ENCODE measurements at places on chromosomes 3 and 15.

- no peak for DNase-seq
Measured at GRCh38 chr15:39269352-39269751, 311.5 kb upstream of the THBS1 start.

DNA sequence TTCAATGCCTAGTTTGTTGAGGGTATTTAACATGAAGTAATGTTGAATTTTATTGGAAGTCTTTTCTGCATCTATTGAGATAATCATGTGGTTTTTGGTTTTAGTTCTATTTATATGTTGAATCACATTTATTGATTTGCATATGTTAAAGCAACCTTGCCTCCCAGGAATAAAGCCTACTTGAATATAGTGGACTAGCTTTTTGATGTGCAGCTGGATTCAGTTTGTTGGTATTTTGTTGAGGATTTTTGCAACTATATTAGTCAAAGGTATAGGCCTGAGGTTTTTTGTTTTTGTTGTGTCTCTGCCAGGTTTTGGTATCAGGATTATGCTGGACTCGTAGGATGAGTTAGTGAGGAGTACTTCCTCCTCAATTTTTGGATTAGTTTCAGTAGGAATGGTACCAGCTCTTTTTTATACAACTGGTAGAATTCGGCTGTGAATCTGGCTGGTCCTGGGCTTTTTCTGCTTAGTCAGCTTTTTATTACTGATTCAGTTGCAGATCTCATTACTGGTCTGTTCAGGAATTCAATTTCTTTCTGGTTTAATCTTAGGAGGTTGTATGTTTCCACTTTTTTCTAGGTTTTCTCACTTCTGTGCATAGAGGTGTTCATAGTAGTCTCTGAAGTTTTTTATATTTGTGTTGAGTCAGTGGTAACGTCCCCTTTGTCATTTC, 209.8 kb upstream of the RBMS3 start:
- DNase-seq: no peak

- DNase-seq: no peak
Measured at GRCh38 chr15:41820791-41821423, 7.0 kb upstream of the JMJD7 start.

DNA sequence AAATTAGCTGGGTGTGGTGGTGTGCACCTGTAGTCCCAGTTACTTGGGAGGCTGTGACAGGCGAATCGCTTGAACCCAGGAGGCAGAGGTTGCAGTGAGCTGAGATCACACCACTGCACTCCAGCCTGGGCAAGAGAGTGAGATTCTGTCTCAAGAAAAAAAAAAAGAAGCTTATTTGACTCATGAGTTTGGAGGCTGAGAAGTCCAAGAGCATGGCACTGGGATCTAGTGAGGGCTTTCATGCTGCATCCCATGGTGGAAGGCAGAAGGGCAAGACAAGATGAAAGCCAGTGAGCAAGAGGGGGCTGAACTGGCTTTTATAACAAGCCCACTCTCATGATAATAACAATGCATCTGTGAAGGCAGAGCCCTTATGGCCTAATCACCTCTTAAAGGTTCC, 33.4 kb downstream of the SEC62 start:
- no peak for DNase-seq

- DNase-seq: no peak
Measured at GRCh38 chr3:130692455-130692854, 54.2 kb downstream of the PIK3R4 start.

DNA sequence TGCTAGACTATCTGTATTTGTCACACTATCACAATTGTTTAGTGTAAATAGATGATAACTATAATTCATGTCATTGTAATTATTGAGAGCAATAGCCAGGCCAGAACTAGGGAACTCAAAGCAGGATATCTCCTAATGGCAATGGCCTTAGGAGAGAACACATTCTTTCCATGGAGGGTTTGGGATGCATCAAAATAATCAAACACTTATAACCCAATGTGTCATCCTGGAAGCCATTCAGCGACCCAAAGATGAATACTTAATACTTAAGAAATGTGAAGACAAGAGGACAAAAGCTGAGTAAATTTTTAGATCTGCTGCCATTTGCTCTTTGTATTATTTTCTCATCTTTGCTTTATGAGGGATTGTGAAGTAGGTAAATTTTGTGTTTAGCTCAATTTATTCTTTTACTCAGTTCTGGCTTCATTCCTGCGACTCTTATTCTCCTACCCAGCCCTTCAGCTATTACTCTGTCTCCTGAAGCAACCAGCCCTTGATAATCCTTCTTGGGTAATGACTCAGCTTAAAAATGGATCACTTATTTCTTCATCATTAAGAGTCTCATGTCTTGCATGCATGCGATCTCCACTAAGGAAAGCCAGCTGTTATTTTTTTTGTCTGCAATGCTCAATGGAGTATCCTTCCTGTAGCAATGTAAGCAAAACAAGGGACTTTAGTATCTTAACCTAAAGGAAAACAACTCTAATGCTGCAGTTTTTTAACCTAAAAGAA, 2.0 kb downstream of the OR4F15 start:
- no peak for DNase-seq

DNA sequence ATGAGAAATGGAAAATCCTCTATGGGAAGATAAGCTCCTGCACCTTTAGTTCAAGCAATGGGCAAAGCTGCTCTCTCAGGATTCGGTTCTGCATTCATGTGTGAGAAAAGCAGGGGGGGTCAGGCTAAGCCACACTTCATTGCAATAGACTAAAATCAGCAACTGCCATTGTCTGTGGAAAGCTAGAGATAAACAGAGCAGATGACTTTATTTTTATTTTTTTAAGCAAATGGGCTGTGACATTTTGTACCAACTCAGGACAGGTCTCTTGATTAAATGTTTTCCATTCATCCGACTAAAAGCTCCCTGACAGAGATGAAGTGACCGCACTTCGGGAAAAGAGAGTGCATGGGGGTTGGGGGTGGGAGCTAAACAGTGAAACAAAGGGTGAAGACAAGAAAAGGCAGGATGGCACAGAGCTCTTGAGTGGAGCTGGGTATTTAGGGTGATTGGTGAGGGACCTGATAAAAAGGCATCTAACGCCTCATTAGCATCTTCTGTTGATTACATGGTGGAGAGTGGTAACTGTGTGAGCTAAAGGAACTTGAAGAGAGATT, 987.4 kb downstream of the TUSC7 start:
- no peak for DNase-seq

DNA sequence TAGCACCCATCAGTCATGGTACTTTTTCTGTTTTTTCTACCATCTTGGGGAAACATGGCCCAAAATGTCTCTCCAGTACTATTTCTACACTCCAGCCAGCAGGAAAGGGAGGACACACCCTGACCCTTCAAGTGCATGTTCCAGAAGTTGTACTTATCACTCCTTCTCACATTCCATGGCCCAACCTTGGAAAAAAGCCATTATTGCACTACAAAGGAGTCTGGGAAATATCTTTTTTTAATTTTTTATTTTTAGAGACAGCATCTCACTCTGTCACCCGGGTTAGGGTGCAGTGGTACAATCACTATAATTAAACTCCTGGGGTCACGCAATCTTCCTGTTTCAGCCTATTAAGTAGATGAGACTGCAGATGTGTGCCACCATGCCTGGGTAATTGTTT, 100.0 kb upstream of the PPP2R3A start:
- DNase-seq: no peak

DNA sequence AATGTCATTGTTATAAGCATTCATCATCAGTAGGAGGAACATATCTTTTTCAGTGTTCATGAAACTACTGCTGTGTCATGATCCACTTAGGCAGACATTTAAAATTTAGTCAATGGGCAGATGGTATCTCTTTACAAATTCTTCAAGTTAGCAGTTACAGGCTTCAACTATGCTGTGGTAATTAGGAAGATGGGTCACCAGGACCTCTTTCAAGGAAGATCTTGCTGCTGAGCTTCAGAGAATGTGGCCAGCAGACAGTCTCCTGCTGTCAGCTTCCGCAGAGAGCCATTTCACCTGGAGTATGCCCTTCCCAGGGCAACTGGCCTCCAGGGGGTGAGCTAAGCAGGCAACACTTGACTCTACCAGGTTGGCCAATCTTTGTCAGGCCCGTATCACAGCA, 19.4 kb downstream of the IFT57 start:
- DNase-seq: no peak

DNA sequence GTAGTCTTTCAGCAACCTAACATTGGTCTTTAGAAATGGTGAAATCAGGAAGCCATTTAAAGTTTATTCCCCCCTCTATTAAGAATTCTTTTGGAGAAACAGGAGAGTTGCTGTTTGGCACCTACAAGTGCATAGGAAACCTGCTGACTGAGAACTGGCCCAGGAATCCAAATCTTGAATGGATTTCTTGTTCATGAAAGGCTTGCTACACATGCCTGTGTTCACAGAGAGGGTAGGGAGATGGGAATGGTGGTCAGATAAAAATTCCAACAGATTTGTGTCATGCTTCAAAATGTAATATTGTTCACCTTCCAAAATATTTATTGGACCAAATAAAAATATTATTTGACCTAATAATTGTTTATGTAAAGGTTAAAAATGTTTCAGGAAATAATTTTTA, 24.2 kb upstream of the ZPLD1 start:
- no peak for DNase-seq

GRCh38 chr3:157023226-157023625, 136.7 kb downstream of the CCNL1 start:
- no peak for DNase-seq

- no peak for DNase-seq
Measured at GRCh38 chr3:94593526-94594150, 530.8 kb downstream of the NSUN3 start.

DNA sequence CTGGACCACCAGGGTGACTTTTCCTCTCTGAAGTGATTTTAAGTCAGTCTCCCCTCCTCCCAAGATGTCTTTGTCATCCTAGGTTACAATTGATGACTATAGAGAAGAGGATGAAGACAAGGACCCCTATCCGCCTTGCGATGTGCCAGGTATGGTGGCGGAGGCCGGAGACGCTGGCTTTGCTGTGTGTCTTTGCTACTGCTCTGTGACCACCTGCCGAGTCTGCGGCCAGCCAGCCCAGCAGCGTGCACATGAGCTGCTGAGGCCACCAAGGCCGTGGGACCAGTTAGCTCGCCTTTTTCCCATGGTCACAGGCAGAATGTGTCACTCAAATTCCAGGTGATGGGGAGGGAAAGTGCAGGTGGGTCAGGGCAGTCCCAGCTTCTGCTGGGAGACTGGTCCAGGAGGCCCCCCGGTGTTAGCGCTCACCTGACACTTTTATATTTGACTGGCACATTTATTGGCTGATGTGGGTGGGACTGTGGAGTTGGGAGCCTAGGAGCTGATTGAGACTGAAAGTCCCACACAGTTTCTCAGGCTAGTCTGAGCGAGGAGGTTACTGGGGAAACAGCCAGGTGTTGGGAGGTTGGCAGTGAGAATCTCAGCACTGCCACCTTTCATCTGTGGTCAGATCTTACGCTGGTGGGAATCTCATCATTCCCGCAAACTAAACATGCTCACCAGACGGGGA, 114.1 kb downstream of the CHDH start:
- no peak for DNase-seq

- no peak for DNase-seq
Measured at GRCh38 chr15:94098921-94099573, 132.3 kb upstream of the MCTP2 start.

- no peak for DNase-seq
Measured at GRCh38 chr3:140223631-140224030, 288.6 kb downstream of the CLSTN2 start.

DNA sequence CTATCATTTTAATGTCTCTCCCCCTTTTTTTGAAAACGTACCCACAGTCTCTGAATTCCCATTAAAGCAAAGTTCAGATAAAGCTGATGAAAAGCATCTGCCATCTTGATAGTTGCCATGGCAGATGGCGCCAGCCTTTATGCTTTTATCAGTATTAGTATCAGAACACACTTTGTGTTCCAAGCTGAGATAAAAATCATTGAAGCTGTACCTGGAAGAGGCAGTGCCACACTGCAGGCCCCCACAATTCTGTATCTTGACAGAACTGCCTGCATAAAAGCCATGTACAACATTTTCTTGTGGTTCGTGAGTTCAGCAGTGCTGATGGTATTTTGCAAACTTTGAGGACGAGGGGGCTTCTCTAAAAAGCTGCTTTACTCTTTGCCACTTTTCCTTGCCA, 311.7 kb downstream of the SATB1 start:
- DNase-seq: no peak

DNA sequence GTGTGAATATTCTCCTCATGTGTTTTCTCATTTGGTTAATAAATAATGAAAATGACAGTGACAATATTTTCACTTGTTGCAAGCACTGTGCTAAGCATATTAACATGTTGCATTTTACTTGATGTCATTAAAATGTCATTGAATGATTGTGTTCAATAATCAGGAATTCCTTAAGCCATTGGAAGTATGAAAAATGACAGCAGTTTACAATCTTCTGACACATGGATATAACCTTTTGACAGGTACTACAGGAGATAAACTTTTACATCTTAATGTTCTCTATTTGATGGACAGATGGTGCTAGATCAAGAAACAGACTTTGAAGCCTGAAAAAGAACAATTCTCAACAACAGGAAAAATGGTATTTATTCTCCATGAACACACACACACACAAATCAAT, 1138.3 kb downstream of the ROBO2 start:
- no peak for DNase-seq

GRCh38 chr3:127915115-127915936, at the start of gene KBTBD12:
Gene KBTBD12 (plus strand): TSS chr3:127915232. CDS start chr3:127923062, 7,830 bp downstream.
- DNase-seq: no peak

DNA sequence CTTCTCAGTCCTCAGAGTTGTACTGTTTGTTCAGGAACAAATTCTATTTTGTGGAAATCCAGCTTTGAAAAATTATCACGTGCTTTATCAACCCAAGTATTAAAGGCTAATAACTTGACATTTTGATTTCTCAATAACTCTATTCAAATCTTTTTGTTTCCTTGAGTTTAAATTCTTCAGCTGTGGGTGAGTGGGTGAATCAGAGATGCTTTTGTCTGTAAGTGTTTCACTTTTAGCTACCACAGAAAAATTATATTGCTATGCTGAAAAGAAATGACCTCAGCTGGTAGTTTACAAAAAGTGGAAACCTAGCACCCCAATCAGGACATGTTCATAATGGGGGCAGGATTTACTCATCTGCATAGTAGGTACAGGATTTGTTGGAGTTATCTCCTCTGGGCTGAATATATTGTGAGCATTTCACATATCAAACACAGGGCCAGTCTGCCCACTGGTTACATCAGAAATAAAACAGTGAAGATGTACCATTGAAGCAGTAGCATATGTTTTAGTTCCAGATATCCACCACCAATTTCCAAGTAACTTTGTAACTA, 30.5 kb downstream of the MINDY4B start:
- DNase-seq: no peak

DNA sequence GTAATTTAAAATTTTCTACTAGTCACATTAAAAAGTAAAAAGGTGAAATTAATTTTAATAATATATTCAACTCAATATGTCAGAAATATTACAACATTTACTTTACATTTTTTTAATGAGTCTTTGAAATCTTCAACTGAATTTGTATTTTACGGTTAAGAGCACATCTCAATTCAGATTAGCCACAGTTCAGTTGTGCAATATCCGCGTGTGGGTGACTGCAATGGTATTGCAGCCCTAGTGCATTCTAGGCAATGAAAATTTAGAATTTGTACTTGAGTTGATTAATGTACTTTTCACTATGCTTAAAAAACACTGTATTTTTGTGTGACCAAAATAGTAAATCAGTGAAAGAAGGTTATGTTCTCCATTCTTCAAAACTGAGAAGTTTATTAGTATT, 57.3 kb downstream of the CEP63 start:
- no peak for DNase-seq
